ENCODE measurements at places on chromosomes 5 and 9.

DNA sequence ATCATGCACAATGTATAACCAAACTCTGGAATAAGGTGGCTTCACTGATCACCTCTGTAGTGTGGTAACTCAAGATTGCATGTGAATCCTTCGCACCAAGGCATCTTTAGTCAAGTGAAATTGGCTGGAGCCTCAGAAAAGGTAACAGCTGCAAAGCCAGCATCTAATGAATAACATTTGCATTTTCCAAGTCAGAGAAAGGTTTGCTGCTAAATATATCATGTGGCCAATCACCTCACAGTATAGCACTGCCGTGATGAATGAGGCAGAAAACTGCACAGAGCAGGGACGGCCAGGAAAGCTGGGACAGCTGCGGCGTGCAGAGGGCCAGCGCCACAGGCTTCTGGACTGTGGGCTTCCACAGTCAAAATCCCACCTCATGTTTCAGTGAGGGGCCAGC is 18.5 kb downstream of the MRPS27 start:
- H3K4me3 ChIP-seq, result no peak overlapping the region
- H3K36me3 ChIP-seq, result peaks cover 4% of the 10 kb centered on the region
- no peak for DNase-seq
- H3K4me1 ChIP-seq, result peaks cover 9% of the 10 kb centered on the region
- no peaks in the 10 kb centered on the region for H3K27me3 ChIP-seq

GRCh38 chr5:150644058-150644457 is 3.6 kb downstream of the SYNPO start:
- H3K27me3 ChIP-seq, result peaks cover 7% of the 10 kb centered on the region
- DNase-seq, result no peak
- no peaks in the 10 kb centered on the region for H3K36me3 ChIP-seq
- peak overlapping the region; percentile 28 for H3K27ac ChIP-seq

DNA sequence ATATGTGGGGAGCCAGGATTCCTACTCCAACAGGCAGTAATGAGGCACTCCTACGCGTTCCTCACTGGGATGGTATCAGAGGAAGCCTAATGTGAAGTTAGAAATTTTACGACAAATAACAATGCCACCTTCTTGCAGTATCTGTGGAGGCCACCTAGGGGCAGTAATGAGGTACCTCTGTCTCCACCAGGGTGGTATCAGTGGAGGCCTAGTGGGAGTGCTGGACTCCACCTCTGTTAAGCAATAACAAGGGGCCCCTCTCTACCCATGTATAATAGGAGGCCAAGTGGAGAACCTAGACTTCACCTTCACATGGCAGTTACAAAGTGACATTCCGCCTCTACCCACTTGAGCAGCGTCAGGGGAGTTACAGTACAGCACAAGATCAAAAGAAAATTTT is 147.9 kb downstream of the PLPPR1 start:
- H3K36me3 ChIP-seq, result peaks cover 2% of the 10 kb centered on the region
- no peak overlapping the region for H3K27ac ChIP-seq
- no peak overlapping the region for H3K4me3 ChIP-seq
- no peak for DNase-seq
- no peaks in the 10 kb centered on the region for H3K4me1 ChIP-seq
- no peaks in the 10 kb centered on the region for H3K27me3 ChIP-seq

DNA sequence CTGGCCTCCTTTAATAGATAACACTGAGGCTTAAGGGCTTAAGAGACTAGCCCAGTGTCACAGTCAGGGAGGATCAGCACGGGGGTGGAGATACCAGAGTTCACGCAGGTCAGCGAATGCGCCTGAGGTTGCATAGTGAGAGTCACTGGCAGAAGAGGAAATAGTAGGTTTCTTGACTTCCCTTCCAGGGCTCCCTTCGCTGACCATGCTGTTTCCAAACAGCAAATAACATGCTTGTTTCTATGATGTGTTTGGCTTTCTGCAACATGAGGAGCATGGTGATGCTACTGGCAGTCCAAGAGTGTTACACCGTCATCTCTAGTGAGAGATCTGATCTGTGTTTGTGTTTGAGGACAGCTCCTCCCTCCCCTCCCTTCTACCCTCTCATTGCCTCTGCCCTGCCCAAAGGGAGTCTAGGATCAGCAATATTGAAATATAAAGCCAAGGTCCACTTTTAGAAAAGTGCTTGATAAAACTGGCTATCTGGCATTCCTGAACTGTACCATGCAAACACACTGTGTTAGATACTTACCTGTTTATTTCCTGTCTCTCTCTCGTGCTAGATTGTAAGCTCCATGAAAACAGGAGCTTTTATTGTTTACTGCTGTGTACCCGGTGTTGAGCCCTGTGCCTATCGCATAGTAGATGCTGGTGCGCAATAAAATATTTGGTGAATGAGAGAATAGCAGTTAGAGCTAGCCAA is 12.3 kb downstream of the TLE4 start:
- H3K4me1 ChIP-seq, result peaks cover 43% of the 10 kb centered on the region
- no peak overlapping the region for H3K27ac ChIP-seq
- H3K36me3 ChIP-seq, result peaks cover 11% of the 10 kb centered on the region

GRCh38 chr9:91515074-91515687 is 91.5 kb upstream of the NFIL3 start:
- H3K4me1 ChIP-seq, result peaks cover 8% of the 10 kb centered on the region
- no peak overlapping the region for H3K4me3 ChIP-seq
- DNase-seq, result no peak
- peak overlapping the region; percentile 74 for H3K27ac ChIP-seq

DNA sequence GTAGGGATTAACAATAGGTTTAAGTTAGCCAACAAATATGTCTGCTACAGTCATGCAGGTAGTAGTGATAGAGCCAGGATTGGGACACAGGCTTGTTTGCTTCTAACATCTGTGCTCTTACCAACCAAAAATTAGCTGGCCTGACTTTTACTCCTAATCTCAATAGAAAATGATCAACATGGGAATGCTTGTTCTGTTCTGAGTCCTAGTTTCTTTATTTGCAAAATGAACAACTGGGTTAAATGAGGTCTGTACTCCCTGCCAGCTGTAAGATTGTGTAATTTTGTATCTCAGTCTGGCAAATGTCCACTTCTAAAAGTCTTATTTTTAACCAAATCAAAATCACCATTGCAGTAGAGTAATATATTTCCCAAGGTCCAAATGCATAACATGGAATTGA is 216.8 kb downstream of the NMUR2 start:
- DNase-seq, result no peak
- no peak overlapping the region for H3K27ac ChIP-seq
- H3K4me3 ChIP-seq, result no peak overlapping the region
- H3K4me1 ChIP-seq, result peaks cover 4% of the 10 kb centered on the region
- no peaks in the 10 kb centered on the region for H3K27me3 ChIP-seq

GRCh38 chr9:110650261-110650660 is 18.3 kb upstream of the MUSK start:
- no peaks in the 10 kb centered on the region for H3K27me3 ChIP-seq
- no peaks in the 10 kb centered on the region for H3K36me3 ChIP-seq
- H3K4me1 ChIP-seq, result no peaks in the 10 kb centered on the region
- no peak overlapping the region for H3K4me3 ChIP-seq
- no peak for DNase-seq

GRCh38 chr5:157285310-157286035 is 19.6 kb downstream of the CYFIP2 start:
- peaks cover 8% of the 10 kb centered on the region for H3K36me3 ChIP-seq

DNA sequence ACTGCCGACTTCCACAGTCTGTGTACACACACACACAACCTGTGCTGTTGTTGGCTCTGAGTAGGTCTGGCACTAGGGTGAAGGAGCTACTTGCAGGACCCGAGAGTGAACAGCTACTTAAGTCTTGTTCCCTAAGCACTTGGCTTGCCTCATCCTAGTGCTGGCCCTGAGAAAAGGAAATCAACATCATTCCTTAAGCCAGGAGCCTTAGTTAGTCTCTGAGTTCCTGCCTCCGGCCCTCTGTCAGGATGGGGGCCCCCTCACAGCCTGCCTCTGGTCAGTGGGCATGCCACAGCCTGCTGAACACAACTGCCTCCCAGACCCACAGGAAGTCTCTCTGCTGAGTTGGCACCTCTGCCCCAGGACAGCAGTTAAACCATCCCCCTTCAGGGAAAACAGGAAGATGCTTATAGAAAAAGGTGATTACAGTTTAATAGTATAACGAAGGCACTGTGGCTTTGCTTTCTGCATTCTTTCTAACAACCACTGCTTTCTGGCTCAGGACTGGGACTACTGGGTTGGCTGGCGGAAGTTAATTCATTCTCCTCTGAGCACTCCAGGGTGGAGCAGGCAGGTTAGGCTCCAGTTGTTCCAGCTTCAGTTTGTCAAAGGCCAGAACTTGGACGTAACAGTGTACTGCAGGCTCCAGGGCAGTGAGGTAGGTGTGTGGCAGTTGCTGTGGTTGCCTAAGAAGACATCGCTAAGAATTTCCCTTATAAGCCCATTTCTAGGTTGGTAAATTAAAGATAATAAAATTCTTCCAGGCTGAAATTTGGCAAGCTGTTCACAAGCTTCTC is 2.8 kb downstream of the MAMDC2 start:
- peaks cover 76% of the 10 kb centered on the region for H3K27me3 ChIP-seq
- H3K4me3 ChIP-seq, result no peak overlapping the region
- no peaks in the 10 kb centered on the region for H3K36me3 ChIP-seq
- no peak overlapping the region for H3K27ac ChIP-seq
- H3K4me1 ChIP-seq, result peaks cover 12% of the 10 kb centered on the region

DNA sequence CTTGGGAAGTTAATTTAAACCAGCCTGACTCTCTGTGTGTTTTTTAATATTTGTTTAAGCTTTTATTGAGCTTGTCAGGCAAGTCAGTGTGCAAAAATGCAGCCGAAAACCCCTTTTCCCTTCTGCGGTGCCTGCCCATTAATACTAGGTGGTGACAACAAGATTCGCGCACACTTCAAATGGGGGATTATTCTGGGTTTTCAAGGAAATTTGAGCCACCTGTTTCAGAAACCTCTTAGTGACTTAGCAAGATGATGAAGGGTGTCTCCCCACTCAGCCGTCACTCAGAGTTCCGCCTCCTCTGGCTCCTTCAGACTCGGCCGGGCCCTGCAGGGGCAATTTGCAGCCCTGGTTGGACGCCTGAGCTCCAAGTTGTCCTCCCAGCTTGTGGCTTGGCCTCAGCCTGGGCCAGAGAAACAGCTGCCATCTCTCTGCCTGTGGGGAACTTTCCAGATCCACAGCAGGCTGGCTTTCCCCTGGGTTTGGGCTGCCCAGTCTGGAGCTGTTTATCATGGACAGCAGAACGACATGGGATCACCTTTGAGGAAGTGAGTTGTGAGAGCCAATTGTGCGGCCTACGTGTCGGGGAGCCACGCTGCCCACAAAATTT is 75.9 kb downstream of the SPRY4 start:
- H3K27ac ChIP-seq, result peak overlapping the region; percentile 17
- H3K4me1 ChIP-seq, result peaks cover 16% of the 10 kb centered on the region
- H3K36me3 ChIP-seq, result no peaks in the 10 kb centered on the region
- no peak for DNase-seq
- H3K27me3 ChIP-seq, result no peaks in the 10 kb centered on the region
- no peak overlapping the region for H3K4me3 ChIP-seq

DNA sequence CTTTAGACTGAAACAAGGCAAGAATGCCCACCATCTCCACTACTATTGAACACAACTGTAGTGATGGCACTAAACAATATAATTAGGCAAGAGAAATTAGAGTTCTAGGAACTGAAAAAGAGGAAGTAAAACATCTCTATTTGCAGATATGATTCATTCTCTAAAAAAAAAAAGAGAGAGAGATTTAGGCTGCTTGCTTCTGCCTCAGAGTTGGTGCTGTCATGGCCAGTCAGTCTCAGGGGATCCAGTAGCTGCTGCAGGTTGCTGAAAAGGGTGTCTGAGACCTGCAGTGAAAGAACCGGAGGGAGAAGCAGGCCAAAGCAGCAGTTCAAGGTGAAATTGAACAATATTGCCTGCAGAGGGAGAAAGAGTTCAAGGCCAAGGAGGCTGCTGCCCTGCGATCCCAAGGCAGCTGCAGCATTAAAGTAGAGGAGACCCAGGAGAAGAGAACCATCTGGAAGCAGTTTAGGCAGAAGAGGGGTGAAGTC is 72.5 kb downstream of the AP3B1 start:
- no peak for DNase-seq
- no peak overlapping the region for H3K27ac ChIP-seq
- H3K36me3 ChIP-seq, result peaks cover 27% of the 10 kb centered on the region

DNA sequence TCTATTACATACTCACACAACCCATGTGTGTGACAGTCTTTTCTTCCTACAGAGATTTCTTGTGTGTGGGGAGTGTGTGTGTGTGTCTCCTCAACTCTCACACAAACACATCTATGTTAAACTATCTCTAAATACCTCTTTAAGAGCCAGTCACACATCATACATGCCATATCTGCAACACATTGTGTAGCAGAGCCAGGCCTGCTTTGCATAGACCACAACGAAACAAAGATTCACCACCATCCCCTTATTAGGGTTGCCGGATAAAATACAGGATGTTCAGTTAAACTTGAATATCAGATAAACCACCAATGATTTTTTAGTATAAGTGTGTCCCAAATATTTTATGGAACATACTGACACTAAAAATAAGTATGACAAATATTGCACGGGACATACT is 2.3 kb downstream of the FAM170A start:
- no peak overlapping the region for H3K27ac ChIP-seq
- H3K36me3 ChIP-seq, result no peaks in the 10 kb centered on the region
- DNase-seq, result no peak
- no peaks in the 10 kb centered on the region for H3K27me3 ChIP-seq

- H3K27ac ChIP-seq, result no peak overlapping the region
- peaks cover 3% of the 10 kb centered on the region for H3K4me1 ChIP-seq
- H3K4me3 ChIP-seq, result no peak overlapping the region
- no peaks in the 10 kb centered on the region for H3K27me3 ChIP-seq
These were observed 30.9 kb downstream of the GALNT10 start for GRCh38 chr5:154221371-154221896.

GRCh38 chr9:99906403-99907207 is at the start of gene STX17:
STX17 (plus strand) TSS chr9:99906654; CDS start chr9:99915240, 8,586 bp downstream.
- no peaks in the 10 kb centered on the region for H3K27me3 ChIP-seq
- peaks cover 18% of the 10 kb centered on the region for H3K4me1 ChIP-seq
- peaks cover 5% of the 10 kb centered on the region for H3K36me3 ChIP-seq
- peak within 1 kb of the TSS; percentile 91 for H3K4me3 ChIP-seq

- peaks cover 54% of the 10 kb centered on the region for H3K27me3 ChIP-seq
- H3K4me3 ChIP-seq, result no peak overlapping the region
- no peak for DNase-seq
- no peaks in the 10 kb centered on the region for H3K4me1 ChIP-seq
- no peaks in the 10 kb centered on the region for H3K36me3 ChIP-seq
These were observed 3.9 kb upstream of the BTNL9 start for GRCh38 chr5:181035991-181036815.

DNA sequence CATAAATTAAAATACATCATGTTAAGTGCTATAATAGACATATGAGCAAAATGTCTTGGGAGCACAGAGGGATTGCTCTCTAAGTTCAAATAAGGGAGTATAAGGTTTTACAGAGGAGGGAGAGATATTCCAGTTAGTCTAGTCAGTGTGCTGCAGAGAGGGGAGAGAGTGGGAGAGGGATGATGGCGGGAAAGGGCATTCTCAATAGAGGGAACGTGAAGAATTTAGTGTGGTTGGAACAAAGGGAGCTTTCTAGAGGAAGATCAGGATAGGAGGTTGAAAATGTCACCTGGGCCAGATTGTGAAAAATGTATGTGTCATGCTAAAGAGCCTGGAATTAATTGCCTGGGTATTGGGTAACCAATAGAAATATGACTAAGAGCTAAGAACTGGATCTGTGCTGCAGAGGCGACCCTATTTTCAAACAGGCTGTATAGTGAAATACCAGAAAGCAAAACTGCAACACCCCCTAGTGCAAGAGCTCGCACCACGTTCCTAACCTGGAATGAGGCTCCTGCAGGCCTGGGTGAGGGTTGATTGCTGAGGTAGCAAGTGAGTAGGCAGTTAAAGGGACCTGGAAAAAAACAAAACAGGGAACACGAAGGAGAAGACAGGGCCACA is 791.8 kb upstream of the C9orf72 start:
- peak overlapping the region; percentile 37 for H3K27ac ChIP-seq
- no peak overlapping the region for H3K4me3 ChIP-seq
- H3K36me3 ChIP-seq, result no peaks in the 10 kb centered on the region
